Amygdala (tissue), 56 donors: ENCODE measurements at places on chromosomes 4 and X.
A peak's percentile ranks its signal among the peaks of the same experiment; 100 is the strongest.

- no peak for DNase-seq
Observed at GRCh38 chrX:41128955-41129354, 43.7 kb downstream of the USP9X start.

DNA sequence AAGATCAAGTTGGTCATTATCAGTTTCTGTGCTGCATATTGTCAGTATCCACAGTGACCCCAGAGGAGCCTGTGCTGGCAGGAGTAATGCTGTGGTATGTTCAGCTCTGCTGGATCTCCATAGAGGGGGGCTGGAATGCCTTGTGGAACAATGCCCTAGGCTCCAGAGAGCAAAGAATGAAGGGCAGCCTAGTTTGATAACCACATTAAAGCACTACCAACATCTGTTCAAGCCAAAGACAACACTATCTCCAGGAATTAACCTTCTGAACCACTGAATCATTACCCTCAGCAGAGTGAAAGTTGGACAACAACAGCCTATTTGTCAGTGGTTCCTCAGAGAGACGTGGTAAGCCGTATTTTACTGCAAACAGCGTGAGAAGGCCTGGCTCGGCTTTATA lies 192.3 kb upstream of the CXorf66 start:
- no peak for DNase-seq

GRCh38 chr4:179927473-179927872 lies 2315.7 kb upstream of the TENM3 start:
- no peak for DNase-seq

DNA sequence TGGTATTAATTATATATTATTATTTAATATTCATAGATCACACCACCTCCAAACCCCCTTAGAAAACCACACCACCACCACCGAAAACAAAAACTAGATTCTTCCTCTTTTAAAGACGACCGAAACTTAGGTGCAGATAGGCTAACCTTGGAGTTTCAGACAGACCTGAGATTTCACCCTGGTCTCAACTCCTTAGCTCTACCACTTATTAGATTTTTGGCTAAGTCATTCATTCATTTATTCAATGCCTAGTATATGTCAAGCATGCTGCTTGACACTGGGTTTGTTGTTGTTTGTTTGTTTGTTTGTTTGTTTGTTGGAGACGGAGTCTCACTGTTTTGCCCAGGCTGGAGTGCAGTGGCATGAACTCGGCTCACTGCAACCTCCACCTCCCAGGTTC lies 9.5 kb upstream of the BMP2K start:
- no peak for DNase-seq

DNA sequence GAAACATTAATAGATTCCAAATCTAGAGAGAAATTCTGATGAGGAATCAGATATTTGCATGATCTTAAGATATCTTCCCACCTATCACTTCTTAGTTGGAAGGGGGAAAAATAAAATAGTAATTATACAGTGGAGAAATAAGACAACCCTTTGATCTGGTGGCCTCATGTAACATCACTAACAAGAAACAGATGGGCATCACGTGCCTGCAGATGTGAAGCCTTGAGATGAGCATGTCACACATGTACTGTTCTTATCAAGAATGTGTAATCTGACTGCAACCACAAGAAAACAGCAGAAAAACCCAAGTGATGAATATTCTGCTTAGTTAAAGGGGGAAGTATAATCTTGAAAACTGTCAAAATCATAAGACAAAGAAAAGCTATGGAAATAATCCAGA lies 31.4 kb upstream of the NKX6-1 start:
- no peak for DNase-seq

DNA sequence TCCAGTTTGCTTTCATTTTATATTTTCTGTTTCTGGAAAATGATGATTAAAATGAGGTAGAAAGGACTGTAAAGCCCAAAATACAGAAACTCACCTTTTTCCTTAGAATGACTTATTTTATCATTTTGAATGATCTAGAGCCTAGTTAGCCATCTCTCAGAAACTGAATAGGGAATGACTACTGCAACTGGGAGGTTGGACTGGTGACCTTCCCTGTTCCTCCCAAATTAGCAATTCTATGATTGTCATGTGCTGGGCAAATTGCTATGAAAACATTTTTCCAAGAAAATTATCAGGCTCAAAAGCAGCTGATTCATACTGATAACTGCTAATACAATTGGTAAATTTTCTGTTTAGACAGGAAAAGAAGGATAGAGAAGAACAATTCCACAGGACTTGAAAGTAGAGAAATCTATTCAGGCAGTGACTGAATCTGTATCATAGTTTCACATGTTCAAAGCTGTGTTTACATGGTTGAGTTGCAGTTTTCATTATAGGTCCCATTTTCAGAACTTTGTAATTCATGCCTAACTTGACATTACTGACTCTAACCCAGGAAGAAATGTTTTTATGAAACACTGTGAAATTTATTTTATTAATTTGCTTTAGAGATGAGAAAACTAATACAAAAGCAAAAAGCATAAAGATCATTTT lies 43.4 kb upstream of the SEC24B start:
- no peak for DNase-seq

GRCh38 chr4:112031712-112032328 lies 113.4 kb upstream of the FAM241A start:
- DNase-seq, result no peak

GRCh38 chr4:133402616-133403015 lies 253.5 kb downstream of the PCDH10 start:
- no peak for DNase-seq

DNA sequence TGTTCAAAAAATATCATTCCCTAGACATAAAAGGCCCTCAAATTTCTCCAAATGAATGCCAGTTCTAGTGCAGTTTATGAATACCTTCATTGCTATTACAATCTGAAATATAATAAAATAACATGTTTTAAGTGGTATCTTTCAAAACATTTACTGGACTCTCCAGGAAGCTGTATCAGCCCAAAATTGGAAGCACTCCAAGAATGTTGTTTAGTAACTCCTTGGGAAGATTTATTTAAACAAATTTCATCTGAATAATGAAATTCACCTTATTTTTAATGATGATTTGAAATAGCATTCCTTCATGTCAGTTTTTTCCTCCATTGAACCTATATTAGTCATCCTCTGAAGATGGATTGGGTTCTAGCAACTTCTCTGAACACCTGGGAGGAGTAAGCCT lies 217.2 kb upstream of the PCDH18 start:
- no peak for DNase-seq

DNA sequence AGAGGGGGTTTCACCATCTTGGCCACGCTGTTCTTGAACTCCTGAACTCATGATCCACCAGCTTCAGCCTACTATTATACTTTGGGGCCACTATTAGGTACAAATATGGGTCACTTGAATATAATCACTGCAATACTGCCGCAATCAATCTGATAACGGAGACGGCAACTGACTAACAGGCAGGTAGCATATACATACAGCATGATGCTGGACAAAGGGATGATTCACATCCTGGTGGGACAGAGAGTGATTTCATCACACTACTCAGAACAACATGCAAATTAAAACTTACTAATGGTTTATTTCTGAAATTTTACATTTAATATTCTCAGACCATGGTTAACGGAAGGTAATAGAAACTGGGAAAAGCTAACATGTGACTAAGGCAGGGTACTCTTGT lies 10.9 kb downstream of the LRBA start:
- no peak for DNase-seq

DNA sequence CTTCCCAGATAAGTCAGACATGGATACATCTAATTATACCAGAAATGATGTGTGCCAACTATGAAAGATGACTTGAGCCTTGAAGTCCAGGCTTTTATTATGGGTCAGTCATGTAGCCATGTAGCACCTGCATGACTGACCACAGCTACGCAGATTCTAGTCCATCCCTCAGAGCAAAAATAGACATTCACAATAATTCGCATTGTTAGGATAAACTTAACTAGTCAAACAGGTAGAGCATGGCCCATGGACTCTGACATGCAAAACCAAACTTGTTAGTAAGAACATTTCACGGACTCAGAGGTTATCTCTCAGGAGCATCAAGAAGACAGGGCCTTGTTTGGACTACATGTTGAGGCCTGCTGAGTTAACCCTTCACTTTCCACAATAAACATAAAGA lies 132.6 kb downstream of the PWWP3B start:
- DNase-seq, result no peak

GRCh38 chr4:29375716-29376115 lies 1344.5 kb upstream of the PCDH7 start:
- no peak for DNase-seq

GRCh38 chr4:40980318-40980883 lies 230.6 kb downstream of the NSUN7 start:
- DNase-seq, result peak; percentile 4

- DNase-seq, result no peak
Observed at GRCh38 chr4:150327262-150327780, 249.1 kb downstream of the DCLK2 start.

- DNase-seq, result no peak
Observed at GRCh38 chr4:149595500-149595899, 220.1 kb downstream of the IQCM start.
